ENCODE measurements at places on chromosomes 12 and 14.

DNA sequence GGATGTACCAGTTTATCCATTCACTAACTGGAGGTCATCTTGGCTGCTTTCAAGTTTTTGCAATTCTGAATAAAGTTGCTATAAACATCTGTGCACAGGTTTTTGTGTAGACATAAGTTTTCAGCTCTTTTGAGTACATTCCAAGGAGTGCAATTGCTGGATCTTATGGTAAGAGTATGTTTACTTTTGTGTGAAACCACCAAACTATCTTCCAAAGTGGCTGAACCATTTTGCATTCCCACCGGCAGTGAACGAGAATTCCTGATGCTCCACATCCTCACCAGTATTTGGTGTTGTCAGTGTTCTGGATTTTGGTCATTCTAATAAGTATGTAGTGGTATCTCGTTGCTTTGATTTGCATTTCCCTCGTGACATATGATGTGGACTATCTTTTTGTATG, 150.5 kb upstream of the BCL2L14 start:
- no peak for DNase-seq

GRCh38 chr14:71725922-71726579, 206.2 kb upstream of the RGS6 start:
- DNase-seq, result no peak

GRCh38 chr14:28701733-28702132, 64.9 kb upstream of the FOXG1 start:
- no peak for DNase-seq

DNA sequence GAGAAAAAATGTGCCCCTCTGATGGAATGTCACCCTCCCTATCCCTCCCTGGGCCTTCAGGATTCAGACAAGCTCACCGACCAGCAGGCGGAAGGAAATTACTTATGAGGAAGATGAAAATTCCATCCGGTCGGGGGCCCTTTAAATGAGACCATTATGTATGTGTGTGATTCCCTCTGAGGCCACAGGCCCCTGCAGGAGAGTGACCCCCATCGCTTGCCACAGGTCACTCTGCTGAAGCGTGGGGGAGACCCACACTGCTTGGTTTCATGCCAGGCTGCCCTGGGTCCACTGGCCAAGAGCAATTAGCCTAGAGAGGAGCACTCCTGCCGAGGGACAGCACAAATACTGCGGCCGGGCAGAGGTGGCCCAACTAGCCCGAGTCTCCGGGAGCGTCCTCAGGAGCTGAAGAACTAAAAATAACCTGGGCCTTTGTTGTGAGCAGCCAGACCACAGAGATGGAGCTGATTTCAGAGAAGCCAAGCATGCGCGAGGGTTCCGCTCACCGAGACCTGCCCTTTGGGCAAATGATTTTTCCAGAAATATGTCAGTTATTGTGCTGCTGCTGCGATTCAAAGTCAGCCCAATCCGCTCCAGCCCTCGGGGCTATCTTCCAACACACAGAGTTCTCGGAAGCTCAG, 276.4 kb downstream of the DPF3 start:
- no peak for DNase-seq

- DNase-seq, result peak; percentile 49
These were observed 85.3 kb downstream of the GRIN2B start for GRCh38 chr12:13896063-13896626.

- DNase-seq, result peak; percentile 4
These were observed 35.5 kb upstream of the STON2 start for GRCh38 chr14:81435391-81436295.

- DNase-seq, result no peak
These were observed 1782.7 kb upstream of the SEL1L start for GRCh38 chr14:83316356-83316755.

DNA sequence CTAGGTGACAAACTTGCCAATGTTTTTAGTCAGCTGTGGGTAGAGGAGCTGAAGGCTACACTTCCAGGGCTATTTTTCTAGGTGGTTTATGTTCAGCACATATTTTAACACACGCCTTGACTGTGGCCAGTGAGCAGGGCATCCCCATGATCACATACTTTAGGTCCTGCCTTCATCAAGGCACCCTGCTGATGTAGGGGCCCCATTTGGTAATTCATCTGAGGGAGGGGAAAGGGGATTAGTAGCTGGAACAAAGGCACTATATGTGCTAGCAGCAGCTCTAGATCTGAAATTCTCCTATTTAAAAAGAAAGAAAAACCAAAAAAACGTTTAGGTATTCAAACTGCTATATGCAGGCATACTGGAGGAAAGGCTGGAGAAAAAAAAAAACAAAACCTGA, 14.5 kb downstream of the EGLN3 start:
- no peak for DNase-seq

DNA sequence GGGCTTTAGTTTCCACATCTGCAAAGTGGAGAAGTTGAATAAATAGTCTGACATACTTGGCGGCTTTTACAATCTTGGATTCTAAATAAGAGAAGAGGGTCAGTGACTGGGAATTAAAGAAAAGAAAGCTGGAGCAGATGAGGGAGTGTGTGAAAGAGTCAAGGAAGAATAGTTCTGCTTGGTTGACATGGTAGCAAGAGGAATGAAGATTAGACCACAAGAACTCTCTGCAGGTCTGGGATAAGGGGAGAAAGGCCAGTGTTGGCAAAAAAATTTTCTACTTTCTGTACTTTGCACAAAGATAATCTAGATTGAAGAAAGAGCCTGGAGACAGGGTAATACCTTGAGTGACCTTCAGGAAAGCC, 5.9 kb downstream of the ITGB7 start:
- DNase-seq, result peak; percentile 16

- DNase-seq, result no peak
These were observed 364 bp upstream of the GPR65 start for GRCh38 chr14:88004506-88005036.

- DNase-seq, result no peak
These were observed 33.3 kb upstream of the STON2 start for GRCh38 chr14:81433378-81433777.

- no peak for DNase-seq
These were observed 413 bp downstream of the RARG start for GRCh38 chr12:53231671-53231920.

DNA sequence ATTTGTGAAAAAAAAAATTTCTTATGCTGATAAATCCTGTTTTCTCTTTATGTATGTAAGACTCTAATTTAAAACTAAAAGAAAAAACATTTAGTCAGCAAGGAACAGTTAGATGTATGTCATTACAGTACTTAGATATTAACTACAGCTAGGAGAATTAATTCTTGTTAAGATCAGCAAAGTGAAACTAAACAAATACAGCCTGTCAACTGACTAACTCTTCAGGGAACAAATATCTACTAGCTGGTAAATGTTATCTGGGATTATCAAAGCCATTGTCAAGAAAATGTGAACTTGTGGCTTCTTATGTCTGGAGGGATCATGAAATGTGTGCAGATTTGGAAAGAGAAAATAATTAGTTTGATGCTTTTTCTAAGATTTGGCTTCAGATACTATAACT, 27.5 kb downstream of the MGAT4C start:
- DNase-seq, result no peak

DNA sequence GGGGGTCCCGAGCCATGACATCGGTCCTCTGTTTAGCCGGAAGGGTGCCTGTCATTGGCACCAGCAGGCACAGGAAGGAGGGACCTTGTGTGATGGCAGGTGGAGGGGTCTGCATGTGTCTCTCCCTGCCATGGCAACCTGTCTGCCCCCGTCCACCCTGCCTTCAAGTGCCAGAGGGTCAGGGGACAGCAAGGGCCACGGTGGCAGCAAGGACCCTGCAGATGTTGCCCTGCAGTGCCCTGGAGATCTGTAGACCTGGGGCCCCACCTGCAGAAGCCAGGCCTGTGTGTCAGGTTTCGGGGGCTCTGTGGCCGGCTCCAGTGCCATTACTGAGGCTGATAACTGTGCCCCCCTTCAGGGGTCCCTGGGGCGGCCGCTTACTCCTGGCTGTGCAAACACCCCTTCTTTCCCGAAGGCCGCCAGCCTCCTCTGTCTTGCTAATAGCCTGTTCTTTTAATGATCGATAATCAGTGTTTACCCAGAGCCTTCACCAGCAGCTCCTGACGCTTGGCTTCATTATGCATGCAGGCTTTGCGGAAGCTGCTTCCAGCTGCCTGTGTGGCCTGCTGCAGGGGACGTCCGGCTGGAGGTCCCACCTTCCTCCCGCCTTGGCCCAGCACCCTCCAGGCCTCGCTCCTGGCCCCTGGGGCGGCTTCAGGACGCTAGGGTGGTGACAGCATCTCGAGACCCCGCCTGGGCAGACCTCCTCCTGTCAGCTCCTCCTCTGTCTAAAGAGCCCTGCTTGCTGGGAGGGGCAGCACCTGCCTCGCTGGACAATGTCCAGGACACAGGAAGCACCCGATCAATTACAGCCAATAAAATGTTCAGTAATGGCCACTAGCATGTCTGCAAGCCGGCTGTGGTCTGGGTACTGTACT, 153.0 kb downstream of the KIF26A start:
- no peak for DNase-seq

DNA sequence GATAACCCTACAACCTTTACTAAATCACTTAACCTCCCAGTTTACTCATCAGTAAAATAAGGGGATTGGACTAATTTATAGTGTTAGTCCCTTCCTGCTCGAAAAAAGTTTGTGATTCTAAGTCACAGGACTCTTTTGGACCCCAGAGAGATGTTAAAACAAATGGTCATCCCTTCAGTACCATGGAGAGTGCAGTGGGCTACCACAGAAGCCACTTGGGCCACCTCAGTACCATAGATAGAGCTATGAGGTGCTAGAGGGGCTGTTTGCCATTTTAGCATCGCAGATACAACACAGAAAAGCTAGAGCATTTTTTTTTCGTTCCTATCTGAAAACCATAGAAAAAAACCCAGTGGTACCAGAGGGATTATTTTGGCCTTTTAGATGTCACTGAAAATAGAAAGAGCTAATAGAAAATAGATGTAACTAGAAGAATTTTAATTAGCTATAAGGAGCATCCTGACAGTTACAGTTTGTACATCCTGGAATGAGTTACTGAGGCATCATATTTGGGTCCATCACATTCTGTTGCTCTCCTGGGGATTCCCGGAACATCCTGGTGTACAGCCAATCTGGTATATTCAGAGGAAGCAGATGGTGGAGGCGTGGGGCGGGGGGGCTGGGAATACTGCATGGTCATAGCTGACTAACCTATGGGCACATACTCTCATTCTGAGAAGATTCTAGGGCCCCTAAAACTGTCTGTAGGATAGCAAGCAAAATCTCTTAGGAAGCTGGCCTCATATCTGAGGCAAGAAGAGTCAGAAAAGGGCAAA, 2.8 kb downstream of the ZNF219 start:
- DNase-seq, result no peak

- DNase-seq, result no peak
These were observed 19.1 kb downstream of the NGB start for GRCh38 chr14:77251870-77252269.

- DNase-seq, result no peak
These were observed 103.7 kb upstream of the NUDT4 start for GRCh38 chr12:93273834-93274564.
